Gastrocnemius medialis (tissue), 4 donors: ENCODE measurements at places on chromosomes 4 and X.

GRCh38 chr4:42519803-42520417 lies 122.6 kb downstream of the SHISA3 start:
- no peak for DNase-seq

GRCh38 chrX:24990535-24990934 lies 25.2 kb downstream of the ARX start:
- no peak for DNase-seq

- no peak for DNase-seq
Observed at GRCh38 chr4:116001291-116001690, 887.9 kb upstream of the NDST4 start.

DNA sequence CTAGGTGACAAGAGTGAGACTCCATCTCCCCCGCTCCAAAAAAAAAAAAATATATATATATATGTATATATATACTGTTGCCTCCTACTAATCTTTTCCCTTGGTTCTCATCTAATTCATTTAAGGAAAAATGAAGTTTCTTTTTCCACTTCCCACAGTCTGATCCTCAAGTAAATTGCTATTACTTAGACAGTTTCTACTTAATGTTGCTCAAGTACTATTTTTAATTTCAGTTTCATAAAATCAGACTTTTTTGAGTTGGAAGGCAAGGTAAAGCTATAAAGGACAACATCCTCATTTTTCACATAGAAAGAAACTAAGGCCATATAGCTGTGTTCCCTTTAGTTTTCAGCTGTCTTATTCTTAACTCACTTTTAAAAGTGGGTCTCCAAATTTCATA lies 5.8 kb downstream of the RXFP1 start:
- DNase-seq, result no peak

DNA sequence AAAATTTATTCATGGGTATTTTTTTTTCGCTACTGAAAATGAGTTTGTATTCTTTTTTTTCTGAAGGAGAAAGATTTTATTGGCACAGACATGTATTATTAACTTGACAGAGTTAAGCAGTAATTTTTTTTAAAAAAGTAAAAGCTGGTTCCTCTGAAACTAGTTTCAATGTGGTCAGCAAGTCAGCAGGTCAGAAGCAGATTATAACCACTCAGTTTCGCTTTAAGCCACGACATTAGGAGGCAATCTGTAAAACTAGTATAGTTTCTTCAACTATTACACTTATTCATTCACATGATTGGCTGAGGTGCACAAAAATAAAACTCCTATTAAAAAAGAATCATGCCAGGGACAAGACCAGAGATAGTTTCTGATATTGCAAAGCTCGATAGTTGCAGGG lies 714.2 kb upstream of the PCDH7 start:
- no peak for DNase-seq

DNA sequence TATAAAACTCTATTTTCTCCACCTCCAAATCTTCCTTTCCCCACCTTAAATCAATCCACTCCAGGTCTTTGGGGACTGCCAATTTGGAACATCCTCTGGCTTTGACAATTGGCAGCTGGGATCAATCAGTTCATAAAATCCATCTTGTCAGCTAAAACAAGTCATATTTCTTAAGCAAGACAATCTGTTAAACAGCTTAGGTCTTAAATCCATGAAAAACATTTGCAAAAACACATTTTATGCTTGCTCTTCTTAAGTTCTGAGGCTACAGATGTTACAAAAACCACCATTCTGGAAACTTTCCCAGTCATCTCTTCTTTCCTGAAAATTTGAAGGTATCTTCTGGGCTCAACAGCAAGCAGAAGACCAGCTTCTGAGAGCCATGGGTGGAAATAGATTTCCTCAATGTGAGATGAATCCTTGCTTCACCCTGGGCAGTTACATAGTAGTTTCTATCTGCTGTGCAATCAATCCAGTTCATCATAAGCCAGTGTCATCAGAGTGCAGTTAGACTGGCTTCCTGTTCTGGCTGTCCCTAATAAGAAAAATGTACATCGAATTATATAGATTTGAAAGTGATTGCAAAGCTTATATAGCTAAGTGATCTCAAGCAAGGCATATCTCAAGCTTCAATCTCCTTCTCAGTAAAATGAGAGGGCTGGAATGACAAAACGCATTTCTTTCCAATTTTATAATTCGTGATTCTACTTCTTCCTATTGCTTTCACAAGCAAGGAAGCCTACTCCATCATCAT lies 402.7 kb upstream of the INTU start:
- no peak for DNase-seq

DNA sequence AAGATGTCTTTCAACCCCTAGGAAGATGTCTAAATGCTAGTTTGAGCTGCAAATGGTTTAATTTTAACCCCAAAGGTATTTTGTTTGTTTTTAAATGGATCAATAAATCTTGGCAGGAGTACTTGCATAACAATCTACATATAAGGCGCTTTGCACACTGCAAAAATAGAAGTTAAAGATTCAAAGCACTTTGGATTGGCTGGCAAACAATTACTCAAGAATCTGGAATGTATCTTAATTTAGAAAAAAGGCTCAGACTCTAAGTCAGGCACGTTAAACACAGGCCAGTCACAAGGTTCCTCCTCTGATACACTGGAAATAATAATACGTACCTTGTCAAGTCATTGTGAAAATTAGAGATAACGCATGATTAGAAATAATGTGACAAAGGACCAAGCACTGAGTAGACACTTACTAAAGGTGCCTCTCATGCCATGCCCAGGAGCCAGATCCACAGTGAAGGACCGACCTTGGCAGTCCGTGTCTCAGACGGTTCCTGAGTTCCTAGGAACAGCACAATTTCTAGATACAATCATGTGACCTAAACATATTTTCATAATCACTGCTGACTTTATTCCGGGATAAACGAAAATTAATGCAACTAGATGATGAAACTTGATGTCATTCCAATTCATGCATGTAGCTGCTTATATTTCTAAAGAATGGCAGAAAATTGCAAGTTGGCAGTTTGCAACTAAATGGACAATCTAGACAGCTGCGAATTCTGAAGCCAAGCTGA lies 49.6 kb downstream of the PROM1 start:
- no peak for DNase-seq

DNA sequence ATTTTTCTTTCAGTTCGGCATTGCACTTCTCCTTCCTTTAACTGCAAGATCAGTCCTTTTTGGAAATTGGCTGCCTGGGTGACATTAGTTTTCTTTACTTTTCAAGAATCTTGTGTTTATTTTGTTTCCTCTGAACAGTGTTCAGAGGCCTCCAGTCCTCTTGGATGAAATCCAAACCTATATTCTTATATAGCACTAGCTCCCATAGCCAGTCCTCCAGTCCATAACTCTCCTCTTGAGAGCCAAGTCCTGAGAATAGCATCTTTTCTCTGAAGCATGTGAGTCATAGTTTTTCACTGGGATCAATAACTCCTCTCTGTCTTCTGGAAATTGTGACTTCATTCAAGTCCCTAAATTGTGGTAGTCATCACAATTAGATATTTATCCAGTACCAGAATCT lies 357.5 kb downstream of the RAPGEF2 start:
- DNase-seq, result no peak

DNA sequence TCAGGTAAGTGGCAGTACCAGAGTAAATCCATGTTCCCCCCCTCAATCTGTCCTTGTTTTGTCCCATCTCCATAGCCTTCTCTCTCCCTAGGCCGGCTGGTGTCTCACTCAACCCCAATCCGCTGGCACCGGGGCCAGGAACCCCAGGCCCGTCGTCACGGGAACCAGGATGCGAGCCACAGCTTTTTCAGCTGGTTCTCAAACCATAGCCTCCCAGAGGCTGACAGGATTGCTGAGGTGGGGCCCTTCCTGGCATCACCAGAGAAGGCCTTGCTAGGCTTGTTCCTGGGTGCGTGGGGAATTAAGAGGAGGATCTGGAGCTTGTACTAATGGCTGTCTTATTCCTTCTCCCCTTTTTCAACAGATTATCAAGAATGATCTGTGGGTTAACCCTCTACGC lies 2.7 kb downstream of the TSPYL2 start:
- no peak for DNase-seq

GRCh38 chrX:1554469-1555210 lies 17.7 kb upstream of the P2RY8 start:
- no peak for DNase-seq

DNA sequence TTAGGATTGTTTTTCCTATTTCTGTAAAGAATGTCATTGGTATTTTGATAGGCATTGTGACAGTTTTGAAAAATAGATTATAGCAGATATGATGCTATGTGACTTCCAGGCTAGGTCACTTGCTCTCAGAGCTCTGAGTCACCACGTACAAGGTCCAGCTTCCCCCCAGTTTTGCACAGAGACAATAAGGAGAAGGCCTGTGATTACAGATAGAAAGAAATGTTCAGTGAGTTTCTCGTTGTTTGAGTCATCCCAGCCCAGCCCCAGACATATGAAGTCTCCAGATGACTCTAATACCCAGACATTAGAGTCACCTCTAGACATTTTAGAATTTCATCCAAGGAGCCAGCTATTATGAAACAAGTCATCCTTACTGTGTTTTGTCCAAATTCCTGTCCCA lies 57.2 kb downstream of the MFAP3L start:
- no peak for DNase-seq

- no peak for DNase-seq
Observed at GRCh38 chrX:136953867-136954787, 73.6 kb upstream of the RBMX start.

DNA sequence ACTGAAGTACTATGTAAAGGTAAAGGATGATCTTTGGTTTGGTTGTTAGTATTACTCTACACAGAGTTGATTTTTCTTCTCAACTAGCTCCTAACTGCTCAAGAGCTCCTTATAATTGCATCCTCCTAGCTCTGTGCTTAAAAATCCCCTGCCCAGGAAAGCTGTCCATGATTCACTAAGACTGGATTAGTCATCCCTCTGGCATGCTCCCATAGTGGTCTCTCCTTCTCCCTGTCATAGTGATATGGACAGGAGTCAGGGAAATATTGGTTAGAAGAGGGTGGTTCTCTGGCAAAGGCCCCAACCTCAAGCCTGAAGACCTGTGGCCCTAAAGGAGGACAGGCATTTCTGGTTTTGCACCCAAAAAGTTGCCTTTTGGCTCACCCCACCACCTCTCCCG lies 242.3 kb upstream of the KCNIP4 start:
- no peak for DNase-seq

GRCh38 chr4:55121246-55121645 lies 4.1 kb downstream of the KDR start:
- DNase-seq, result no peak

GRCh38 chrX:121864561-121864960 lies 817.2 kb downstream of the GLUD2 start:
- DNase-seq, result no peak

- peak; percentile 30 for DNase-seq
Observed at GRCh38 chr4:83582289-83582785, 46.4 kb downstream of the GPAT3 start.

DNA sequence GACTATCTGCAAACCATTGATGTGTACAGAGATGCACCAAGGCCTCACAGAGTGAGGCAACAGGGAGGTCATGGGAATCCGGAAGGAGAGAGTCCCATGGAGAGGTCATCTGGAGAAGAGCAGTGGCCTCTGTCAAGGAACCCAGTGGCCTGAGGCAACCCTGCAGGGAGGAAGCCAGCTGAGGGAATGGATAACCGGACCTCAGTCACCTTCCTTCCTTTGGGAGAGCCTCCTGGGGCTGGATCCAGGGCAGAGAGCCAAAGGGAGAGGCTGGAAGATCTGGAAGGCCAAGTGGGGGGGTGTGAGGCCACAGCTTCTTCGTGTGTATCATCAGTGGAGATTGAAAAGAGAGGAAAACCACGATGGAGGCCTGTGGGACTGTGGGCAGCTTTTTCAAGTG lies 24.3 kb upstream of the CD38 start:
- DNase-seq, result peak; percentile 26

DNA sequence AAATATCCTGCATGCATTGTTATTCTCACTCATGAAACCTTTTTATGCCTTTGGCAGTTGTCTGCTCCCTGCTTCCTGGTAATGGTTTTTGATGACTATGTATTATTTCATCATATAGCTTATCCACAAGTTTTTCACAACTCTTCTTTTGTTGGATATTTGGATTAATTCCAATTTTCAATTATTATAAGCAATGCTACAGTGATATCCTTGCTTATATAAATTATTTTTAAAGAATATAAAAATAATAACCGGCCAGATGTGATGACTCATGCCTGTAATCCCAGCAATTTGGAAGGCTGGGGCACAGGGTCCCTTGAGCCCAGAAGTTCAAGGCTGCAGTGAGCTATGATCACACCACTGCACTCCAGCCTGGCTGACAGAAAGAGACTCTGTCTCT lies 47.0 kb downstream of the ASIC5 start:
- DNase-seq, result no peak

GRCh38 chr4:186807808-186808629 lies 84.4 kb upstream of the FAT1 start:
- no peak for DNase-seq

DNA sequence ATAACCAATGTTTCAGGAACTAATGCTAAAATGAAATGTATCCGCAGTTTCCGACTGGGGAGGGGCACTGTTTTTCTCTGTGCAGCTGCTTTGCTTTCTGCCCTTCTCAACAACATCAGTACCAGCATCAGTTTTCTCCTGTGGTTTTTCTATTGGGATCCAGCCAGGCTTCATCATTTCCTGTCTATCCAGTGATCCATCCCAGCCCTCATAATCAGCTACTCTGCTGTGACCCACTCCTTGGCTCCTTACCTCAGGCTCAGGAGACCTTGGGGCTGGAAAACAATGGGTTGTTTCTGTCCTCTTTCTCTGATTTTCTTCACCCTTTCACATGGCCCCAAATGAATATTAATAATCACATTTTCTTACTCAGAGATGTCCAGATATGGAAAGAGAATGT lies 222.2 kb upstream of the DKK2 start:
- DNase-seq, result no peak

DNA sequence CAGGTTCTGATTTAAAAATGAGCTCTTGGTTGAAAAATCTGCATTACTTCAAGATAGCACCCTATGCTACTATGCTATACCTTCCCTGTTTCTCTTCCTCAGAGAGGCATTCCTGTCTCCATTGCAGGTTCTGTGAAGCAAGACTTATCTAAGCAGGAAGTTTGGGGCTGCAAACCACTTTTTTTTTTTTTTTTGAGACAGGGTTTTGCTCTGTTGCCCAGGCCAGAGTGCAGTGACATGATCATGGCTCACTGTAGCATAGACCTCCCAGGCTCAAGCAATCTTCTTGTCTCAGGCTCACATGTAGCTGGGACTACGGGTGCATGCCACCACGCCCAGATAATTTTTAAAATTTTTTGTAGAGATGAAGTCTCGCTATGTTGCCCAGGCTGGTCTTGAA lies 4.0 kb upstream of the CCNG2 start:
- DNase-seq, result no peak
